IPS-NIHi11 (cell line): ENCODE measurements at places on chromosomes 3 and 15.

GRCh38 chr3:193491026-193491425, 63.7 kb downstream of the ATP13A4 start:
- DNase-seq, result no peak

- peak; percentile 41 for DNase-seq
These were observed 600.5 kb downstream of the EDEM1 start for GRCh38 chr3:5787861-5788488.

DNA sequence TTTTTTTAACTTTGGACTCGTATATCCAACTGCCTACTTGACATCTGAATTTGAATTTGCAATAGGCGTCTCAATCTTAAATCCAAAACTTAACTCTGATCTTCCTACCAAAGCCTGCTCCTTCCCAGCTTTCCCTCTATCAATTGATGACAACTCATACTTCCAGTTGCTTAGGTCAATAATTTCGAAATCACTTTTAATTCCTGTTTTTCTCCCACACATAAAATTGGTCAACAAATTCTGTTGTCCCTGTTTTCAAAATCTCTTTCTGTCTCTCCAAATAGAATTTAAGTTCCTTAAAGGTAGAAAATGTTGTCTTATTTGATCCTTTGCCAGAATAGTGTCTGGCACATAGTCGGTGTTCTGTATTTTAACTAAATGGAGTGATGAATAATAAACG, 332.4 kb downstream of the SATB1 start:
- DNase-seq, result no peak

DNA sequence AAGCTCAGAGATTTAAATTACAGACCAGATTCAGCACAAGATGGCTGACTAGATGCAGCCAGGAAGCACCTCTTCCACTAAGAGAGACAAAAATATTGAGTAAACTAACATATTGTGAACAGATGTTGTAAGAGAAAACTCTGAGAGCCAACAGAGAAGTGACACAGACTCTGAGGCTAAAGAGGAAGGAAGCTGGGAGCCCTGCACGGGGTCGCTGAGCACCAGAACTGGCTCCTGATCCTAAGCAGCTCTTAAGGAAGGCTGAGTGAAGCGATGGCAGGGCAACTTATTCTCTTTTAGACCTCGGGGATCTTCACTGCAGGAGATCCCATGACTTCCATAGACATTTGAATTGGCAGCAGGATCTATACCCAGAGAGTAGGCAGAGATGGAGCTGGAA, 578.0 kb upstream of the GRM7 start:
- no peak for DNase-seq

GRCh38 chr15:65406424-65407000, 16.2 kb downstream of the IGDCC4 start:
- no peak for DNase-seq

DNA sequence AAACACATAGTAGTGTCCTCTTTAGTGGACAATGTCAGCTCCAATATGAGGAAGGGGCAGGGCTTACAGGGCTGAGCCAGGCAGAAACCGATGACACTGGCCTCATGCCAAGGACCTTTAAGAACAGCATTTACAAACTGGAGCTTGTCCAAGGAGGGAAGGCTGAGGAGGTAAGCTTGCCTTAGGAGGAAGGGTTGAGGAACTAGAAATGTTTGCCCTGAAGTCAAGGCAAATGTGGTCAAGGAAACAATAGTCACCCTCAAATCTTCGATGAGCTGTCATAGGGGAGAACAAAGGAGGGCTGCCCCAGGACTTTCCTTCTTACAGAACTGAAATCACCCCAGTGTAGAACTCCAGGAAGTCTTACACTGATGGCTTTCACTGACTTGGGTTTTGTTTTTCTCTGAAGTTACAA, 136.4 kb downstream of the LIPC start:
- no peak for DNase-seq
